HepG2 (cell line): ENCODE measurements at places on chromosomes 4 and X.

DNA sequence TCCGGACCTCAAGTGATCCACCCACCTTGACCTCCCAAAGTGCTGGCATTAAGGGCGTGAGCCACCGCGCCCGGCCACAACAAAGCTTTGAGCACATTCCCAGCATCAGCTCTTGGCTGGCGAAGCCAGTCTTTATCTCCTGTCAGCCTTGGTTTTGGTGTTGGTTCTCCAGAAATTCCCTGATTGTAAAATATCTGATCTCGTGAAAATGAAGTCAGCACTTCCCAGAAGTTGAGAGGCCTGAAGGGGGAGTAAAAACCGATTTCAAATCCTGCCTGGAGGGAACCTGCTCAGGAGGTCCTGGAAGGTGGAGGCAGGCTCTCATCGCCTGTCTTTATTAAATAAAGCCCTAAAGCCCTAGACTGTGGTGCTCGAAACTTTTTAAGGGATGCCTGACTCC is 33.6 kb downstream of the PTTG2 start:
- DNase-seq = no peak

DNA sequence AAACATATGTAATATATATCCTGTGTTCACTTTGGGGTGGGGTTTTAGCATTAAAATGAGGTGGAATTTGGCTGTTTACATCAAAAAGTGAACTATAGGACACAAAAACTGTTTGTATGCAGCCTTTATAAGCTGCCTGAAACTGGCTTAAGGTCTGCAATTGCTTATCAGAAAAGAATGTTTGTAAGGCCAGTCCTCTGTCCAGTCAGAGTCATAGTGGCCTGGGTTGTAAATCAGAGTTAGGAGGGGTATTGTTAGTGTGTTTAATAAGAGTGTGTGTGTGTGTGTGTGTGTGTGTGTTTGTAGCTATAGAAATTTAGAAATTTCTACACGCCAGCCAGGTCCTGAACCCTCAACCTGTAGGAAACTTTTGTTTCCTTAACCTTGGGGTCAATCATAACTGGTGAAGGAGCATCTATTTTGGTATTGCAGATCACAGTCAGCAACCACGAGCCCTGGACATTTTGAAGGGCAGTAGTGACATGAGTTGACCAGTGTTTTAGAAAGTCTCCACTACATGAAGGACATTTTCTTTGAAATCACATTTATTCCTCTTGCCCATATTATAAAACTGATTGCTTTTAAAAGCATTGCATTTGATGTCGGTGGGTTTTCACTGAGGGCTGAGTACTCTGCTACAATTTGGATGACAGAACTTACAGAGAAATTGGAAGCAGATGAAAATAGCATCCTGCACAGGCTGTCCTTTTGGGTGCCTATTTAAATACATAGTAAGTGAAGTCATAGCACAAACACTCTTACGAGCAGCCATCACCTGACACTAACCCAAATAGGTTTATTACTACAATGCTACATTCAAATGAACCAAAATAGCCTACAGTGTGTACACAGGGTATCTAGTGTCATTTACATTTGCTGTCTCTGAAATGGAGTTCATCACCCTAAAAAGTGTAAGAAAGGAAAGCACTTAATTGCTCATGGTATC is 11.2 kb upstream of the TMEM154 start:
- DNase-seq = no peak

- no peak for DNase-seq
These were observed 107.7 kb downstream of the FRMPD4 start for GRCh38 chrX:12245650-12246645.

DNA sequence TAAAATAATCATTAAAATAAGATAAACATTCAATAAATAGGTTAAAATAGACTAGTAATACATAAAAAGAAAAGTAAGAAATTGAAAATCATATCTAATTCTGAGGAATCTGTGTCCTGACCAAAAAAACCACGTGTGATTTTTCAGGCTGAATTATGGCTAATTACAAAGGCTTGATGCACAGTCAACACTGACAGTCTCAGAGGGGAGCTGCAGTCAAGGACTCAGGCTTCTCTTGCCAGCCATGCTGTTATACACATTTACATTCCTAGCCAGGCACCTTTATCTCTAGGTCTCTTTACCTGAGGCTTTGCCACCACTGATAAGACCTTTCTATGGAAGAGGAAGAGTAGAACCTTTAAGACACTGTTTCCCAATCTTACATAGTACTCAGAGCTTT is 1737.7 kb upstream of the PCDH10 start:
- no peak for DNase-seq
